ENCODE measurements at places on chromosomes 2 and 18.

DNA sequence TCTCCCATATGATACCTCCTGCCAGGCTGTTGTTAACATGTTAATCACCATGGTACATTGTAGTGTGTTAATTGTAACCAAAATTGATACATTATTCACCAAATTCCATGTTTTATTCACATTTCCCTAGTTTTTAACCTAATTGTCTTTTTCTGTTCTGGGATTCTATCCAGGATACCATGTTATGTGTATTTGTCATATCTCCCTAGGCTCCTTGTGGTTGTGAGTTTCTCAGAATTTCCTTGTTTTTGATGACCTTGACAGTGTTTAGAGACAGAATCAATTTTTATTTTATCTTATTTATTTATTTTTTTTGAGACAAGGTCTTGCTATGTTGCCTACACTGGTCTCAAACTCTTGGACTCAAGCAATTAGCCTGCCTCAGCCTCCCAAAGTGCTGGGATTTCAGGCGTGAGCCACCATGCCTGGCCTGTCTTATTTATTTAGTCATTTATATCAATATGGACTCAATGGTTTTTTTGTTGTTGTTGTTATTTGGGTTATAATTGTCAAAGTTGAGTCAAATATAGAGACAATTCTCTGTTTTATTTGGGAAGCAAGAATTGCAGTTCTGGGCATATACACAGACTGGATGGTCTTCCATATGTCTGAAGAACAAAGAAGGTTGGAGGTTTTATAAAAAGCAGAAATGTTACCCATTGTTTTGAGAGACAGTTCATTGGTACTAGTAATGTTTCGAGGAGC lies 42.6 kb downstream of the INPP4A start:
- DNase-seq: no peak
- no peaks in the 10 kb centered on the region for H3K27me3 ChIP-seq
- peaks cover 2% of the 10 kb centered on the region for H3K4me1 ChIP-seq
- H3K27ac ChIP-seq: no peak overlapping the region
- H3K4me3 ChIP-seq: no peak overlapping the region
- H3K36me3 ChIP-seq: peaks cover 9% of the 10 kb centered on the region

DNA sequence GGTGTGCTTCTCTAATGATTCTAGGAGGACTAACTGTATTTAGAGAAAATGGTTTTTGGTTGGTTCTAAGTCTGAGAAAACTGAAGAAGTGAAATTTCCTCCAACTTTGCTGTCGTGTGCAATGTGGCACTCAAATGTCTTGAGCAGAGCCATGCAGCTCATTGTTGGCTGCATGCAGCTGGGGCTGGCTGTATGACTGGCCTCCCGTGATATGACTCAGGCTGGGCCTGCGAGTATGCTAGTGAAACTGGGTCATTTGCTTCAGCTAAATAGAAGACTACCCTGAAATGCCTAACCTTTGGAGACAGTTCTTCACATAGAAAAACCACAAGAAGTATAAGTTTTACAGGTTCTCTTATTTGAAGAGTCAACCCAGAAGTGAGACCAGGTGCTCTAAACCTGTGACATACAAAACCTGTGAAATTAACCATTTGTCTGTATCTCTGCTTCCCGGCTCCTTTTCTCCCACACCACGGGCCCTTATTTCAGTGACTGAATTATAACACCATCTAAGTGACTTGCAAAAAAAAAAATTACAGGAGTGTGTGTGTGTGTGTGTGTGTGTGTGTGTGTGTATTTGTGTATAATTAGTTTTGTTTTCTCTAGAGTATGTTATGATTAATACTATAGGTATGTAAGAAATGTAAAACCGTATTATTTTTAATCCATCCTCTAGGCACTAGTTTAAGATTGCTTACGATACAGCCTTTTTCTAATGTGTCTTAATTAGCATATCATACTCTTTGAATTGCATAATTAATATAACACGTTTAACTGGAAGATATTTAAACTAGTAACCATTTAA lies 15.9 kb downstream of the POLI start:
- H3K36me3 ChIP-seq: peaks cover 65% of the 10 kb centered on the region
- no peaks in the 10 kb centered on the region for H3K4me1 ChIP-seq
- H3K27me3 ChIP-seq: no peaks in the 10 kb centered on the region
- no peak overlapping the region for H3K27ac ChIP-seq

DNA sequence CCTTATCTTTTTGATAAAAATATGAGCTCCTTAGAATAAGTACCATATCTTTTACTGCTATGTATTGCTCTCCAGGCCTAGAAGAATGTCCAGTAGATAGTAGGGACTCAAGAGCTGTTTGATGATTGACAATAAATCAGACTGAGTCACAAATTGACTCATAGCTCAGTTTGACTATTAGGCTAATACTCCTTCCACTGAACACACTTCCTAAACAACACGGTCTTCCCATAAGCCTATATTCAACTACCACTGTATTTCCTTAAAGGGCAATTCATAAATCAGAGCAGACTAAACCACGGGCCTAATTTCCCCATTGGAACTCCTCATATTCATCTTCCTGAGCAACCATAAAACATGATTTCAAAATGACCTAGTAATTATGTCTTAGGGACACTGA lies 258.5 kb downstream of the ALK start:
- no peaks in the 10 kb centered on the region for H3K4me1 ChIP-seq
- H3K36me3 ChIP-seq: no peaks in the 10 kb centered on the region
- no peaks in the 10 kb centered on the region for H3K27me3 ChIP-seq
- no peak overlapping the region for H3K4me3 ChIP-seq

- no peak overlapping the region for H3K27ac ChIP-seq
- no peaks in the 10 kb centered on the region for H3K4me1 ChIP-seq
- no peak for DNase-seq
- H3K4me3 ChIP-seq: no peak overlapping the region
These were observed 10.6 kb downstream of the POU3F3 start for GRCh38 chr2:104864280-104865095.

DNA sequence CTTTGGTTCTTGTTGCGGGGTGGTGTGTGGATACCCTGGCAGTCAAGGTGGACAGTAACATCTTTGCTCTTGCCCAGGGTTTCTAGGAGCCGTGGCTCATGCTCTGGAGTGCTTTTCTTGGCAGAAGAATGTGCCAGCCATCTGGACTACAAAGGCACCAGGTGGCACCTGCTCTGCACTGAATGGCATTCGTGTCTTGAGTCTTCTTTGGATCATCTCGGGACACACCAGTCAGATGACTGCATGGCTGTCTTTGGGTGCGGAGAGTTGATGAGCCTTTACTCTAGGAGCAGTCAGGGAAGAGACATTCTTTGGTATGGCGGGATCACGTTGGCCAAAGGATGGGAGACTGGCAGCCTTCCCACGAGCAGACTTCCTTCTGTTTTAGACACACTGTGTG lies 104.1 kb upstream of the SEC11C start:
- no peaks in the 10 kb centered on the region for H3K36me3 ChIP-seq
- H3K4me1 ChIP-seq: no peaks in the 10 kb centered on the region
- no peak overlapping the region for H3K27ac ChIP-seq
- H3K27me3 ChIP-seq: no peaks in the 10 kb centered on the region
- no peak overlapping the region for H3K4me3 ChIP-seq

DNA sequence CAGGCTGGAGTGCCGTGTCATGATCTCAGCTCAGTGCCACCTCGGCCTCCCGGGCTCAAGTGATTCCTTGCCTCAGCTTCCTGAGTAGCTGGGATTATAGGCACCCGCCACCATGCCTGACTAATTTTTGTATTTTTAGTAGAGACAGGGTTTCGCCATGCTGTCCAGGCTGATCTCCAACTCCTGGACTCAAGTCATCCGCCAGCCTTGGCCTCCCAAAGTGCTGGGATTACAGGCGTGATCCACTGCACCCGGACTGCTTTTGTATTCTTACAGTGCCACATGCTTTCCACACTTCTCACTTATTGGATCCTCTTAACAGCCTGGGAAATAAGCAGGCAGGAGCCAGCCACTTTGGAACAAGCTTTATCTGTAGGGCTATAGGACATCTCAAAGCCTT lies 25.3 kb upstream of the BCL2L11 start:
- H3K36me3 ChIP-seq: no peaks in the 10 kb centered on the region
- no peak overlapping the region for H3K4me3 ChIP-seq
- H3K27ac ChIP-seq: no peak overlapping the region
- H3K4me1 ChIP-seq: no peaks in the 10 kb centered on the region
- DNase-seq: no peak

DNA sequence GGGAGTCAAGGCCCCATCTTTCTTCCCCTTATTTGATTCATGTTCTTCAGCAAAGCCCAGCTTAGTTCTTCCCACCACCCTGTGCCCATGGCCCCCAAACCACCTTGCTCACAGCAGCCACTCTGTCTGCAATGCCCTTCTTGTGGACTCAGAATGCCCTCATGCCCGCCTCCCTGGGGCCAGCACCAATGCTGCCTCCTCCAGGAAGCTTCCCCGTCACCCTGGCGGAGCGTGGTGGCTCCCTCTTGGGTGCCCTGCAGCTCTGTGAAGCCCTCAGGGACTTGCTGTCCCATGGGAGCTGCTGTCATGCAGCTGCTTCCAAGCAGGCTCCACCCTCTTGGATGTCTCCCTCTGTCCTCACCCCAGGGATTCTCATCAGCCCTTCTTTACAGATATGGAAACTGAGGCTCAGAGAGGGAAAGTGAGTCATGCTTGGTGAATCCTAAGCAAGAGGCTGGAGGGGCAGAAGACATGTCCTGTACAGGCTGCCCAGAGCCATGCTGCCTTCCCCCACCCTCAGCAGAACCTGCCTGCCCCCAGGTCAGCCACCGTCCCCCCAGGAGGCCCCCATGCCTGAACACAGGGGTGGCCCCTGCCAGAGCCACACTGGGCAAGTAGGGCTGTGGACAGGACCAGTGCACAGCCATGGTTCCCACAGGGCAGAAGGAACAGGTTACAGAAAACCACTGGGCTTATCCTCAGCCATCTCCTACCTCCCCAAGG lies 11.8 kb upstream of the DUSP2 start:
- no peaks in the 10 kb centered on the region for H3K4me1 ChIP-seq
- H3K4me3 ChIP-seq: no peak overlapping the region

DNA sequence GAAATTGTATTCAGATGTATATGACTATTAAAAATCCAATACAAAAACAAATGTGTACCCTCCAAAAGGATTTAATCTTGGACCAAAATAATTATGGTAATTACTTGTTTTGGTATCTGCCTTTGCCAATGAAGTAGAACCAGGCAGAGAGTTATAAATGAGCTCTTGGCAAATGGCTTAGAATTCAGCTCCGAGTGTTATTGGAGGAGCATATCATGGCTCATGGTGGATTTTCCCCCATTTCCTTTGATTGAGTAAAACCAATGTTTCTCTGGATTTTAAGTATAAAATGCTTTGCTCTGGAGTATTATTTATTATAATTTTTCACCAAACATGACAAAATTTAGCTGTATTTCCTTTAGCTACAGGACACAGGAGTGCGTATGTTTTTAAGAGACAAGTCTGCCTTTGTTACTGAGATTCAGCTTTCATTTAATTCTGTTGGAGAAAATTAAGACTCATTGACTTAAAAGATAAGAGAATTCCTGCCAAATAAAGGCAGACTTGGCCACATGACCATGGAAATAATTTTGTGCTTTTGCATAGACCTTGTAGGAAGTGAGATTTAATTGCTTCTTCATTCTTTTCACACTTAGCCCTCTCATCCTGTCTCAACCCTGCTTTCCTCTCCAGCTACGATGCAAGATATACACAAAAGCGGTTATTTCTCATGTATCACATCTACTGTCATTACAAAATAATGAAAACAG lies 281.0 kb upstream of the SOX11 start:
- no peaks in the 10 kb centered on the region for H3K36me3 ChIP-seq
- DNase-seq: no peak
- no peak overlapping the region for H3K27ac ChIP-seq
- H3K27me3 ChIP-seq: no peaks in the 10 kb centered on the region
- H3K4me3 ChIP-seq: no peak overlapping the region

DNA sequence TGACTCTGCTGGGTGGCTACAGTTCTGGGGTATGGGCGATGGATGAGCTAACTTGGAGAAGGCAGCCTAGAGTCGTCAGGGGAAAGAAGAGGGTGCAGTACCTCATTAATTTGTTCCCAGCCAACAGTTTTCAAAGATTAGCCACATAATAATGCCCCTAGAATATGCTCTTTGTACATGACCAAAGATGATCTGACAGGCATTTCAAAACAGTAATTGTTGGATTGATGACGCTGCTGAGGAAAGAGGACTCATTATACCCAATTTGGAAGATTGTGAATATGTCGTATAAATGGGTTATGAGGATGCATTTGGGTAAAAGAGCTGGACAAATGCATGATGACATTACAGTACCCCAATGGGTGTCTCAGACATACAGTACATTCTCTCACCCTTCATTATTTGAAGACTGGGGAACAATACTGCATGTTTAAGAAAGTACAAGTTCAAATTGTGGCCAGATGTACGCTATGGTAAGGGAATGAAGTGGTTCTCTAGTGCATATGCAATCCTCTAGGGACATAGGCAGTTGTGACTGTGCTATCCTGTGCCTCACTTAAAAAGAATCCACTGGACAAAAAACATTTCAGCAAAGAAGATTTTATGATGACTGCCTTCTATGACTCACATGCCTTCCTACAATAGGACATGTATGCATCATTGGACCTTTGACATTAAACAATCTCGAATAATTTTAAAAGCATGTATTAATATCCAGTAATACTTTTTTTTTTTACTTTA lies 233.2 kb downstream of the CNTNAP5 start:
- H3K36me3 ChIP-seq: no peaks in the 10 kb centered on the region
- H3K4me3 ChIP-seq: no peak overlapping the region
- H3K4me1 ChIP-seq: no peaks in the 10 kb centered on the region
- no peak overlapping the region for H3K27ac ChIP-seq

GRCh38 chr2:202721621-202722020 lies 86.9 kb downstream of the FAM117B start:
- no peak overlapping the region for H3K4me3 ChIP-seq
- no peak overlapping the region for H3K27ac ChIP-seq
- DNase-seq: no peak
- no peaks in the 10 kb centered on the region for H3K27me3 ChIP-seq

DNA sequence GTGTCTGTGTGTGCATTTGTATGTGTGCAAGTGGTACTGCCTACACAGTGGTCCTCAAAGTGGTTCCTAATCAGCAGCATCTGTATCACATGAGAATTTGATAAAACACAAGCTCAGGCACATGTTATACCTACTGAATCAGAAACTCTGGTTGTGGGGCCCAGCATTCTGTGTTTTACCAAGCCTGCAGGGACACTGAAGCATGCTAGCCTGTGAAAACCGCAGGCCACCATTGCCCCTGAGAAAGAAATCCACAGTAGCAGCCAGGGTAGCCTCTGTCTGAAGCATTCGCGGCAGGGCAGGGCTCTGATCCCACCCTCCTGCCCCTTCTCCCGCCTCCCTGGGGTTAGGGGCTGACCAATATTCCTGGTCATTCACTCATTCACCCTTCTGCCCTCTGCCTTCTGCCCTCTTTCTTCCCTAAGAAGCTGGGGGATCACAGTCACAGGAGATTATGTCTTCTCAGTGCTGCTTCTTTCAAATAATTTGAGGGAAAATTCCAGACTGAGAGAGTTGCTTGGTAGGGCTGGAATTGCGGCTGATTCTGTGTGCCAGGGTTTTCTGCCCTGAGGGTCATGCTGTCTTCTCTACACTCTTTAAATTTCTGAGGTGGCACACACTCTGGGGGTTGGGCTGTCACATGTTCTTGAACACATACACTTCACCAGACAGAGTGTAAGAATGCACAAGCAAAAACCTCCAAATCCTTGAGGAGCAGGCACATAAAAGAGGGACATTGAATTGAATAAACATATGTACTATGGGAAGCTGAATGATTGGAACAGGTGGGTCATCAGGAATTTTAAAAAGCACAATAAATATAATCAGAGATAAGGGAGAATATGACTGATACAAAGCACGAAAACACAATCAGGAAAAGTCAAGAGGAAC lies 126.6 kb upstream of the SEC11C start:
- H3K36me3 ChIP-seq: peaks cover 9% of the 10 kb centered on the region
- H3K4me1 ChIP-seq: peaks cover 7% of the 10 kb centered on the region
- H3K4me3 ChIP-seq: no peak overlapping the region
- no peak for DNase-seq
- no peak overlapping the region for H3K27ac ChIP-seq

Measured in H9 (cell line).